Activated CD8-positive, alpha-beta memory T cell treated with anti-CD3 and anti-CD28 coated beads for 24 hours (primary cell): ENCODE measurements at places on chromosomes 7 and 10.

DNA sequence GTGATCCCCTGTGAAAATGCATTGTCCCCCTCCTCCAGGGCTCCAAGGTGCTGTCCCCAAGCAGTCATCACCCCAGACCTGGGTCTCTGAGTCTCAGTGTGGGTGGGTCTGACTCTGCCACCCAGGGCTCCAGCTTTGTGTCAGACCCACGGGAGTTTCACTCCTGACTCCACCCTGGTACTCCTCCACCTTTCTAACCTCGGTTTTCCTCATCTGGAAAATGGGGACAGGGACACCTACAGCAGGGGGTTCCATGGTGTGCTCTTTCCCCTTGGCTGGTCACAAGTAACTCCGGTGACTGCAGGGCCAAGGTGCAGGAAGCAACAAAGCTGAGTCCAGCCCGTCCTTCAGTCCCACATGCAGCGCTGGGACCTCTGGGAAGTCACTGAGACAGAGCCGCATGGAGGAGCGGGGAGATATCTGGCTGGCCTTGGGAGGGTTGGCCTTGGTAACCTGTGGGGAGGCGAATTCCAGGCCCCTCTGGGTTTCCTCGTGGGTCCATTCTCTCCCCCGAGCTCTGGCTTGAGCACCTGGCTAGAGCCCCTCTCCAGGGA, 41.8 kb upstream of the RABGEF1 start:
- DNase-seq: no peak

- no peak for DNase-seq
Observed at GRCh38 chr7:156764016-156764669, 123.6 kb downstream of the RNF32 start.

DNA sequence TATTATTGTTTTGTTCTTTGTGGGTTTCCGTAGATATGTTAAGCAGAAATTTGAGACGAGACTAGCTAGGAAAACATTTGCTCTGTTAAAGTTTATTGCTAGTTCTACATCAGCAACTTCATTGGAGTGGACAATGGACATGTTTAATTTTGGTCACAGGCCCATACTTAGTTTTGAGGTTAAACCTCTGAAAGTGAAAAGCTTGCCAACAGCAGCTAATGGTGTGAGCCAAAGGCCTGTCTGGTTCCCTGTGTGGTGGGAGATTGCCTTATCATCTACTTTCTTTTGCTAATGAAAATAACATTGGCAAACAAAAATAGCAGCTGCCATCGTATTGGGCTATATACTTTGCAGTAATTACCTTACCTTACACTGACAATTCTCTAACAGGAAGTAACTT, 388.4 kb upstream of the FZD8 start:
- DNase-seq: no peak

- DNase-seq: no peak
Observed at GRCh38 chr7:53351681-53352080, 316.2 kb downstream of the POM121L12 start.

- DNase-seq: no peak
Observed at GRCh38 chr10:31647861-31648260, 280.8 kb downstream of the ARHGAP12 start.
